ENCODE measurements at places on chromosomes 12 and 14.

GRCh38 chr12:113601656-113602263, 130.1 kb upstream of the LHX5 start:
- DNase-seq = no peak

- DNase-seq = no peak
Measured at GRCh38 chr14:94795372-94795771, 25.5 kb upstream of the GSC start.

- peak; percentile 29 for DNase-seq
Measured at GRCh38 chr14:78836777-78837176, 666.6 kb downstream of the NRXN3 start.

GRCh38 chr12:12954356-12954755, 2.4 kb upstream of the GPRC5D start:
- DNase-seq = peak; percentile 10

- no peak for DNase-seq
Measured at GRCh38 chr14:83559721-83560120, 1970.2 kb upstream of the FLRT2 start.

GRCh38 chr14:89641495-89642175, 224.6 kb upstream of the FOXN3 start:
- no peak for DNase-seq

DNA sequence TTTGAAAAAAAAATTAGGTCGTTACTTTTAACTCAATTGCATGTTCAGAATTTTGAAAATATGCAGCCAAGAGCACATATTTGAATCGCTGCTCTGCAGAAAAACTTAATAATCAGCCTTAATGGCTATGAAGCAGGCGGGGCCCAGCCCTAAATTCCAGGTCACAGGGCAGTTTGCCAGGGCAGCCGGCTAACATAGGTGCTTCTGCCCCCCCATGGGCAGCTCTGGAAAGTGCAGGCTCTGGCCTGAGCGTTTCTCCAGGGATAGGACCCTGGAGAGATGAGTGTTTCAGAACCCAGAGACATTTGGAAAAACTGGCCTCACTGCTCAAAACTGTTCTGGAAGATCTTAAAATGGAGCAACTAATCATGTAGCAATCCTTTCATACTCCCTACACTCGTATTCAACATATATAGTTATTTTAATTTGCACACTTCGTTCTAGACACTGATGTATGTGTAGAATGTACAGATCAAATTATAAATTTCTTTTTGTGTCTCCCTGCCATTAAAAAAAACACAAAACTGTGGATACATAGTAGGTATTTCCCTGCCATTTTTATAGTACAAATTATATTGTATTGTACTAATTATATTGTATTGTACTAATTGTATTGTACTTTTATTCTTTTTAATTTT, 26.0 kb upstream of the PTGR2 start:
- DNase-seq = peak; percentile 96

Measured in thyroid gland (tissue), 4 donors.